ENCODE measurements at places on chromosomes 4 and X.
A peak's percentile ranks its signal among the peaks of the same experiment; 100 is the strongest.

GRCh38 chrX:149283853-149284252 lies 221.3 kb downstream of the IDS start:
- no peak for DNase-seq

DNA sequence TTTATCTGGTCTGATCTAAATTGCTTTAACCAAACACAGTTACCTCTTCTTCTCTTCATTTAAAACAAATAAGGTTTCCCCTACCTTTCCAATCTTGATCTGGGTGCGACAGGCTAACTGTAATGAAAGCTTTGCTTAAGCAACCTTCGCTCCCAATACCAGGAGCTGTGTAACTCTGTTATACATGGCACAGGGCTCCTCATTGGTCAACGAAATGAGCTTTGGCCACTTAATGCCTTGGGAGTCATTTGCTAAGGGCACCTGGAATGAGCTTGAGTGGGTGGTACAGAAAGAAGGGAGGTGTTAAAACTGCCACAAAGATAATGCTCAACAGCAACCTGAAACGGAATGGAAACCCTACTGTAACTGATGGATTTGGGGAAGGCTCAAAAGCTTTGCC lies 140.5 kb downstream of the CHRNA9 start:
- no peak for DNase-seq

GRCh38 chrX:7146703-7147412 lies 654 bp upstream of the STS start:
- DNase-seq: no peak

DNA sequence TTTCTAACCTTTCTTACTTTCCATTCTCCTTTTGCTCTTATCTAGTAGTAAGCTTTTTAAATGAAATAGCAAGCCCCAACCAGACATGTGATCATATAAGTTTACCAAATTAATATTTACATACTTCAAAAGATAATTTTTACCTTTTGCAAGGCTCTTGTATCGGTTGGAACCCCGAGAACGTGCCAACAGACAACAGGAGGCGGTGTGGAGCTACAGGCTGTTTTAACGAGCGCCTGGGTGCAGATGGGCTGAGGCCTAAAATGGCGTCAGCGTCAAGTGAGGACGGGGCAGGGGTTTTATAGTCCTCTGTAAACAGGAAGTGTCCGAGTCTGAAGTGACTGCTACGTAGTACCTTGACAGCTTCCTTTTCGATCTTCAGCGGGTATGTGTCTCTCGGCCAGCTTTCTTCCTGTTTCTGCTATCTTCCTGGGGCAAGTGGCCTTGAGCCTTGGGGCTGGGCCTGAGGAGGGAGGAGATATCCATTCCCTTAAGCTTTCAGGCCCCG lies 342.7 kb downstream of the GALNTL6 start:
- no peak for DNase-seq

- DNase-seq: no peak
These were observed 120.2 kb downstream of the BMPR1B start for GRCh38 chr4:94877973-94878372.

DNA sequence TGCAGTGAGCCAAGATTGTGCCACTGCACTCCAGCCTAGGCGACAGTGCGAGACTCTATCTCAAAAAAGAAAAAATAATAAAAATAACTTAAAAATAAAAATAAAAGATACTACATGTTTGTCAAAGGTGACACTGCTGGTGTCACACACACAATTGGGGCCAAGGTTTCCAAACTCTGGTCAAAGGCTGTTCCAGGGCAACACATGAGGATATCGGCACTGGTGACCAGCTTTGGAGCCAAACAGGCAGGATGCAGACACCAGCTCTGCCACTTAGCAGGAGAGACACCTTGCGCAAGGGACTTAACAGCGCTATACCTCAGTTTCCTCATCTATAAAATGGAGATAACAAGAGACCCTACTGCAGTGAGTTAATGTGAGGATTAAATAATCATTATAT lies 52.3 kb downstream of the CD99L2 start:
- no peak for DNase-seq

- DNase-seq: no peak
These were observed 36.4 kb upstream of the CWH43 start for GRCh38 chr4:48949518-48950219.

- DNase-seq: no peak
These were observed 104.7 kb upstream of the MID1 start for GRCh38 chrX:10725071-10725470.

DNA sequence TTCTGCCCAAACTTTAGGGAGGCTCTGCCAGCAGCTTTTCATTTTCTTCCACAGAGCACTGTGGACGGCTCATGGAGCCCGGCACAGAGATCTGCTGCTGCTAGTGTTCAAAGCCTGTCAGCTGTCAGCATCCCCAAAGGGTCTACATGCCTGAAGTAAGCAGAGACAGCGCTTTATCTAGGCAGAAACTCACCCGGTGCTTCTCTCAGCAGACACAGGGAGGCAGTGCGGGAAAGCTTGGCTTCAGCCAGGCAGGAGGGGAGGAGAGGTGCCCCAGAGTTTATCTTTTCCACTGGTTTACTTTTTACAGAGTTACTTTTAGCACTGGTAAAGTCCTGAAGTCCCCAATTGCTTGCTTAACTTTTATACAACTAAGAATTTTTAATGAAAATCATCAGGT lies 339.3 kb downstream of the NKX6-1 start:
- no peak for DNase-seq

DNA sequence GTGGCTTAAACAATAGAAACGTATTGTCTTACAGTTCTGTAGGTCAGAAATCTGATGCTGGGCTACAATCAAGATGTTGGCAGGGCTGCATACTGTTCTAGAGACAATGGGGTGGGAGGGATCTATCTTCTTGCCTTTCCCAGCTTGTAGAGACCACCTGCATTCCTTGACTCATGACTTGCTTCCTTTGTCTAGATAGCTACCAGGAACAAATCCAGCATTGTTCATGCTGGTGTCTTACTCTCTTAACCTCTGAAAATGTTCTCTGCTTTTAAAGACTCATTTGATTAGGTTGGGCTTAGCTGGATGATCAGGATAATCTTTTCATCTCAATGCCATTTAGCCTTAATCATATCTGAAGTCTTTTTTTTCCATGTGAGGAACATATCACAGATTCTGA lies 169.0 kb downstream of the ZNF330 start:
- no peak for DNase-seq

- DNase-seq: no peak
These were observed 26.1 kb downstream of the RUFY3 start for GRCh38 chr4:70747874-70748273.

- peak; percentile 8 for DNase-seq
These were observed 37.1 kb downstream of the FSTL5 start for GRCh38 chr4:162126729-162127128.

DNA sequence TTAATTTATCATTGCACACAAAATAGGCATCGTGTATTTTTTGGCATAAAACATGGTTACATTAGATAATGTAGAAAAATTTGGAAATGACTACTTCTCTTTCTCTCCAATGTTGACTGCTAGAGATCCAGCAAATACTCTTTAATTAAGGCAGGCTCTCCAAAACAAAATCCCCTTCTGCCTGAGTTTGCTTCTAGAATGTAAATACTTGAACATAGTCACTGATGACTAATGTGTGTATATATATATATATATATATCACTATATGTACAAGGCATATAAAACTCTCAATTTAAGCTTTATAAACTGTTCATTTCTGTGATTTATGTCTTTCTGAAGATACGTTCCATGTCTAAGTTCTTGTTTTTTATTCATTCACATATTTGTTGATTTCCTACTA lies 67.2 kb upstream of the CAMK2D start:
- DNase-seq: no peak

GRCh38 chrX:30821116-30821515 lies 67.9 kb downstream of the TAB3 start:
- DNase-seq: no peak

GRCh38 chrX:120647127-120647526 lies 17.3 kb upstream of the C1GALT1C1 start:
- DNase-seq: no peak

GRCh38 chr4:147509386-147509785 lies 28.5 kb downstream of the EDNRA start:
- no peak for DNase-seq

GRCh38 chr4:4862071-4862551 lies 2.6 kb downstream of the MSX1 start:
- DNase-seq: no peak

GRCh38 chrX:17511556-17511955 lies 136.6 kb downstream of the NHS start:
- no peak for DNase-seq

- DNase-seq: no peak
These were observed 178.8 kb downstream of the DCLK2 start for GRCh38 chr4:150256841-150257730.

DNA sequence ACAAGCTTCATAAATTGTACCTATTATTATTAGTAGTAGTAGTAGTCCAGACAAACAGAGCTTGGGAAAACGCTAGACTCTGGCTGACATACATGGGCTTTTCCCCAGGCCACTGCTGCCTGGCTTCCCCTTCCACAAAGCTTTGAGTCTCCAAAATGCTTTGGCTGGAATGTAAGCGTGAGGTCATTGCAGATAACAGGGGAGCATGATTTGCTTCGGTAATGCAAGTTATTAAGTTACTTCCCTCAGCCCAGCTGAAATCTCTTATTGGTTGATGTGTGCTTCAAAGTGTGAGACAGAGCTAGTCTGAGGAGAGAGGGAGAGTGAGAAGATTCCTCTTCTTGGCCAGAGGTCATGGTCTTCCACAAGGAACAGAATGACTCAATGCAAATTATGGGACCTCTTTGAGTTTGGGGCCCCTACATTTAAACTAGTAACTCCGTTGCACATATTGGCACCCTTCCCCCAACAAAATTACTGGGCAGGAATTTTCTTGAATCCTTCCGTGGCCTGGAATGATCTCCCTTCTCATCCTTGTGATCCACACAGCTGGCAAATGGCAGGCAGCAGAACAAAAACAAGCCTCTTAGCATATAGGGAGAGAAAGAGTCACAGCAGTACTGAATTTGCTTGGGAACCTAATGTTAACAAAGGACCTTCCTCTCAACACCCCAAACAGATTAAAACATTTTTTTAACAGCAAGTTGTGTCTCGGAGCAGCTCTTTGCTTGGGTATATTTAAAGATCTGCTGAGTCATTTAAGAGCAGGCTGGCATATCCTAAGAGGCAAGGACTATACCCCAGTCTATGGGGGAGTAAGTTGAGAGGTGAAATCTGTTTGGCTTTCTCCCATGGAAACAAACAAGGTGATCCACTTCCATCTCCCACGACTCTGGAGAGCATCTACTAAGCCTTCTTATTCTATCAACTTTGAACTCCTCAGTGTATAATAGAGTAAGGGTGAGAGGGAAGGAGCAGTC lies 19.9 kb downstream of the AR start:
- DNase-seq: no peak

GRCh38 chr4:7060346-7061150 lies 7.3 kb downstream of the GRPEL1 start:
- no peak for DNase-seq

DNA sequence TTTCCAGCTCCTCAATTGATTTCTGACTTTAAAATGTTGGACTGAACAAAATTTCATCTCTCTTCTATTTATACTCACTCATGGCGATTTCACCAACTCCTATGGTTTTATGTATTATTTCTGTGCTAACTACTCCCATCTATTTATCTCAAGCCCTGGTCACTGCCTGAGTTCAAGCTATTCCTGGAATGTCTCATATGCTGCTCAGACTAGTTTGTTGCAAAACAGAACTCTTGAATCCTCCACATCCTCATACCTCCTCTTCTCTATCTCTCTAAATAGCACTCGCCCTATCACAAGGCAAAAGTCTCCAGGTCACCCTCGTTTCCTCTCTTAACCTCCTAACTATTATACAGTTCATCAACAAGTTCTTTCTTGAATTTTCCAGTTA lies 19.0 kb upstream of the DDX60 start:
- no peak for DNase-seq

DNA sequence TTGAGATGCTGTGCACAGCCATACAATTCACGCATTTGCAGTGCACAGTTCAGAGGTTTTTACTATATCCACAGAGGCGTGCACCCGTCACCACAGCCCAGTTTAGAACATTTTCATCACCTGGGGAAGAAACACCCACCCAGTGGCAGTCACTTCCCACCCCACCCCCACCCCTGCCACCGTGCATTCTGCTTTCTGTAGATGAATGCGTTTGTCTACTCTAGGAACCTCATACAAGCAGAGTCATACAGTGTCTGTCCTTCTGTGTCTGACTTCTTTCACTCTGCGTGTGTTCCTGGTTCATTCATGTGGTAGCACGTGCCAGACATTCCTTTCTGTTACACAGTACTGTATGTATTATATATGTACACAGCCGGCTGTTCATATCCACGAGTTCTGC lies 122.8 kb downstream of the TBL1X start:
- no peak for DNase-seq

DNA sequence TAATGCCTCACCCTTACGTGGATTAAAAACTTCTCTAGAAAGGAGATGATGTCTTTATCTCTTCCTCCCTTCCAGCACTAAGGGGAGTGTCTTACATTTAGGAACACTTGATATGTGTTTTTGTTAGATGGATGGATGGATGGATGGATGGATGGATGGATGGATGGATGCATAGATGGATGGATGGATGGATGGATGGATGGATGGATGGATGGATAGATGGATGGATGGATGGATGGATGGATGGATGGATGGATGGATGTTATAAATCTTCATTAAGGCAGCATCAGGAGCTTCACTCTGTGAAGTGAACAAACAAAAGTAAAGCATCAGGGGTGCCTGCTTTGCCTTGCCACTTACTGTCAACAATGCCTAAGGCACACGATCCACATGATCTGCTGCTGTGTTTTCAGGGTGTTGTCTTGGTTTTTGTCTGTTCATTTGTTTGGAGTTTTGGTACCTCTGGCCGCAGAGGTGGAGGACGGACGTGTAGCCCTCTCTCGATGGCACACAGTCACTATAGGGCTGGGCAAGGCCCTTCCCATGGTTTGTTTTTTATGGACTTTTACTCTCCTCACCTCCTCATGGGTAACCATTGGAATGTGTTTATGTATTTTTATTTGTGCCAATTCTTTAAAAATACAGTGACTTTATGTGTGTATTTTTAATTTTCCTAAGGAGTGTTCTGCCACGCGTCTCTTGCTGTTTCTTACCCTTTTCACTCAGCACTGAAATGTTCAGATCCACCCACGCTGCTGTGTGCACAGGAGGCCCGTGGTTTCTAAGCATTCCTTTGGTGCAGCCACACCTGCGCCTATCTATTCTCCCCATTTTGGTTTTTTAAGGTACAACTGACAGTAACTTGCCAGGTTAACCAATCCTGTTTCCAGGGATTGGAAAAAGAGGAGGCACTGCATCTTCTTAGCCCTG lies 91.8 kb upstream of the ENPP6 start:
- DNase-seq: no peak

- no peak for DNase-seq
These were observed 12.0 kb downstream of the TMEM187 start for GRCh38 chrX:153984351-153985178.

- DNase-seq: peak; percentile 51
These were observed at the start of gene STK32B for GRCh38 chr4:5051278-5052203. Gene STK32B (plus strand): TSS chr4:5051480.
